Vagina (tissue), 2 donors: ENCODE measurements at places on chromosomes 4 and X. TPM values are rescaled to one million over a fixed set of nuclear protein-coding genes. Genes with fewer than 3 reads are reported as not detected.

DNA sequence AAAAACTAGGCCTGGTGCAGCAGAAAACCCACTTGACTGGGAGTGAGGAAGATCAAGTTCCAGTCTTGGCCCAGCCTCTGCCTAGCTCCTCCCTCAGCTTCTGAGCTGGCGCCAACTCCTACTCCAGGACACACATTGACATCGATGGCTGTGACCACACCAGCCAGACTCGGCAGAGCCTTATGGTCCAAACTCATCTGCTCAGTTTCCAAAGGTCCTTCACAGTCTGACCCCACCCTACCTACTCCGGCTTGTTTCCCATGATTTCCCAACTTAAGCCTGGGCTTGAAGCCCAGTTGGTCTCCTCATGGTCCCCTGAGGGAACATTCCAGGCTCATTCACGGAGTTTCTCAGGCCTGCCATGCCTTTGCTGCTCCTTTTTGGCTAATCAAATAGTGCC, 10.1 kb downstream of the ELF4 start:
- no peaks in the 10 kb centered on the region for H3K36me3 ChIP-seq
- H3K4me1 ChIP-seq = peaks cover 49% of the 10 kb centered on the region
- H3K27me3 ChIP-seq = no peaks in the 10 kb centered on the region
- no peak overlapping the region for H3K4me3 ChIP-seq

- no peak for DNase-seq
- no peak overlapping the region for H3K4me3 ChIP-seq
- H3K27ac ChIP-seq = no peak overlapping the region
These were observed 69.0 kb downstream of the STAG2 start for GRCh38 chrX:124030520-124030919.

- H3K27ac ChIP-seq = no peak overlapping the region
- DNase-seq = no peak
- H3K27me3 ChIP-seq = no peaks in the 10 kb centered on the region
- no peaks in the 10 kb centered on the region for H3K4me1 ChIP-seq
These were observed 51.8 kb upstream of the DUX4 start for GRCh38 chr4:190121759-190122158.

DNA sequence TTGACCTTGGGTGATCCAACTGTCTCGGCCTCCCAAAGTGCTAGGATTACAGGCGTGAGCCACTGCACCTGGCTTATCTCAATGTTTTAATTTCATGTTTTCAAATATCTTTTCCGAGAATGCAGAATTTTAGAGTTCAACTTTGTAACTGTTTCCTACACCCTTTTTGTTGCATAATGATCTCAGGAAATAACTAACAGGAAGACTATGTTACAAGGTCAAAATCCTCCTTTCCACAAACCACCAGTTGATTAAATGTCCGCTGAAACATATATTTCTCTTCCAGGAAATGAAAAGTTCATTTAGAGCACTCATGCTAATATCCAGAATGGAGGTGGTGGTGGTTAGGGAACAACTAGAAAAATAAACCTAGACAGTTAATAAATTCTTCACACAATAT, 377.8 kb downstream of the PPP4R3C start:
- H3K4me3 ChIP-seq = no peak overlapping the region
- H3K4me1 ChIP-seq = no peaks in the 10 kb centered on the region
- DNase-seq = no peak
- H3K36me3 ChIP-seq = no peaks in the 10 kb centered on the region

DNA sequence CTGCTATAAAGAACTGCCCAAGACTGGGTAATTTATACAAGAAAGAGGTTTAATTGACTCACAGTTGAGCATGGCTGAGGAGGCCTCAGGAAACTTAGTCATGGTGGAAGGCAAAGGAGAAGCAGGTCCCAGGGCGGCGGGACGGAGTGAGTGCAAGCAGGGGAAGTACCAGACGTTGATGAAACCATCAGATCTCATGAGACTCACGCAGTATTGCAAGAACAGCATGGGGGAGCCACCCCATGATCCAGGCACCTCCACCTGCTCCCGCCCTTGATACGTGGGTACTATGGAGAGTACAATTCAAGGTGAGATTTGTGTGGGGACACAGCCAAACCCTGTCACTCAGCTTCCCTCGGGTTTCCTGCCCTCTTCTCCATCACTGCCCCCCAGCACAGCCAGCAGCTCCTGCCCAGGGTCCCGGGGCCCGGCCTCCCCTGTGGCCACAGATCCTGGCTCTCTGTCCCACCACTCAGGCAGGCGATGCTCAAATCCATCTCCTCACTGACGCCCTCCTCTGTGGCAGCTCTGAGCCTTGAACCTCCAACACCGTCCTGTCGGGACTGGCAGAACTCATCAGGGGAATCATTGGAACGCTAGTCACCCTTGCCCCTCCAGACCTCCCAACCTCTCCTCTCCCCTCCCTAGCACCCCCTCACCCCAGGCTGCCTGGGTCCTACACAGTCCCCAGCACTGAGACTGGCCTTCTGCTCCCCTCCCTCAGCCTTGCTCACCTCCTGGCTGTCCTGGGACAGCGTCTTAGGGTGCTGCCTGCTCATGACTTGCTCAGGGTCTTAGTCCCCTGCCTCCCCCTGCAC, 37.6 kb downstream of the FGFRL1 start:
- no peak overlapping the region for H3K4me3 ChIP-seq
- no peaks in the 10 kb centered on the region for H3K27me3 ChIP-seq
- H3K4me1 ChIP-seq = peaks cover 21% of the 10 kb centered on the region
- H3K36me3 ChIP-seq = no peaks in the 10 kb centered on the region

DNA sequence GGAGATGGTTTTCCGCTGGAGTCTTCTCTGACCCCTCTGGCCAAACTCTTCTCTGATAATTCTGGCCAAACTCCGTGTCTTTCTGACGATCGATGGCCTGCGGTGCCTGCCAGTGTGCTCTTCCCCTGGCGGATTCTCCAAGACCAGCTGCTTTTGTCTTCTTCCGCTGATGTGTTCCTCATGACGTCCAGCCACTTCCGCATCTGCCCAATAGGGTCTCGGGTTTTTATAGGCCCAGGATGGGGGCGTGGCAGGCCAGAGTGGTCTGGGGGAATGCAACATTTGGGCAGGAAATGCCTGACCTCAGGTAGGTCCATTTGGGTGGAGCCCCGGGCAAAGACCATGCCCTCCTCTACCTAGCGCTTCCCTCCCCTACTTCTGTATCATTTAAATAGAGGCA, 1542.1 kb downstream of the STIM2 start:
- no peak overlapping the region for H3K4me3 ChIP-seq
- H3K27ac ChIP-seq = no peak overlapping the region
- H3K4me1 ChIP-seq = no peaks in the 10 kb centered on the region
- no peak for DNase-seq

- no peaks in the 10 kb centered on the region for H3K36me3 ChIP-seq
- no peak for DNase-seq
- no peak overlapping the region for H3K4me3 ChIP-seq
- no peaks in the 10 kb centered on the region for H3K27me3 ChIP-seq
These were observed 145.4 kb downstream of the PTTG2 start for GRCh38 chr4:38105475-38106220.

DNA sequence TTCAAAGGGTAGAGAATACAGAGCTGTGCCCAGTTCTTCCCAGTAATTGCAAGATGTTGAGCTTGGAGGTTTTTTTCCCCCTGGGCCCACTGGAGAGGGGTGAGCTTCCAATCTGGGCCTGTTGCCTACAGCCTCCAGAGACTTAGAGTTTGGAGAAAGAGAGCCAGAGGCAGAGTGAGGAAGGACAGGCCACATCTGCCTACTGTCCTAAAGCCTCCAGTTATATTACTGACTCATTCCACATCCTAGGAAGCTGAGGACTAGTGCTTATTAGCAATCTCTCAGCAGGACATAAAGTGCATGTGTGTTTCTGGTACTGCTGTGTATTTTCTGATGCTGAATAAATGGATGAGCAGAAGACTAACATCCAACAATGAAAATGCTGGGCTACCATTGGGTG, 181.0 kb upstream of the MAMLD1 start:
- no peaks in the 10 kb centered on the region for H3K36me3 ChIP-seq
- H3K4me1 ChIP-seq = no peaks in the 10 kb centered on the region
- no peaks in the 10 kb centered on the region for H3K27me3 ChIP-seq
- H3K27ac ChIP-seq = no peak overlapping the region
- no peak overlapping the region for H3K4me3 ChIP-seq

CFAP47 gene
- not detected for total RNA-seq

DNA sequence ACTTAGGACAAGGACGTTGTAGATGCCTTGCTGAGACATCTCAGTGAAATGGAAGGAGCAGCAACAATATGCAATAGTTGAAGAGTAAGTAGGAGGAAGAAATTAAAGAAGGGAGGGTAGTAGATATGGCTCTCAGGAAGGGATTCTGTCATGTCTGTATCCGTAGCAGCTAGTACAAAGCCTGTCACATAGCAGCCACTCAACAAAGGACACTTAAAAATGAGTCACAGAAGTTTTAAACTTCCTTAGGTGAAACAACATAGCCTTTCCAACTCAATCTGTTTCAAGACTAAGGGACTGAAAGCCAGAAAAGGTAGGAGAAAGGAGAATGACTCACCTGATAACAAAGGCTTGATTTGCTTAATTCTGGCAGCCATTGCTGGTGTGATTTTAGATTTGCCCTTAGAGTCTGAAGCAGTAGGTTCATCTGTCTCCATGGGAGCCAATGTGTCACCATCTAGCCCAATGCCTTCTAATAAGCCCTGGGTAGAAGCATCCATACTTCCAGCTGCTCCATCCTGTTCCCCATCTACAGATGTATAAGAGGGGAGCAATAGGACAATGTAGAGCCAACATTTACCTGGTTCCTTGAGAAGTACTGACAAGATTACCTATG, 86.6 kb downstream of the HUWE1 start:
- no peaks in the 10 kb centered on the region for H3K27me3 ChIP-seq
- peaks cover 4% of the 10 kb centered on the region for H3K4me1 ChIP-seq
- H3K36me3 ChIP-seq = peaks cover 32% of the 10 kb centered on the region
- no peak overlapping the region for H3K27ac ChIP-seq

GRCh38 chrX:31063114-31063513, 8.7 kb downstream of the FTHL17 start:
- H3K4me3 ChIP-seq = no peak overlapping the region
- H3K27me3 ChIP-seq = no peaks in the 10 kb centered on the region
- H3K4me1 ChIP-seq = no peaks in the 10 kb centered on the region
- H3K36me3 ChIP-seq = no peaks in the 10 kb centered on the region

RNF175 gene
- total RNA-seq = 2.2 TPM

GRCh38 chr4:4645743-4646142, 103.9 kb upstream of the STX18 start:
- no peaks in the 10 kb centered on the region for H3K27me3 ChIP-seq
- no peaks in the 10 kb centered on the region for H3K4me1 ChIP-seq
- no peak overlapping the region for H3K4me3 ChIP-seq
- DNase-seq = no peak
- no peaks in the 10 kb centered on the region for H3K36me3 ChIP-seq

GRCh38 chr4:137775701-137776100, 243.4 kb upstream of the PCDH18 start:
- H3K4me1 ChIP-seq = no peaks in the 10 kb centered on the region
- no peak overlapping the region for H3K27ac ChIP-seq
- H3K27me3 ChIP-seq = no peaks in the 10 kb centered on the region
- DNase-seq = no peak
- H3K4me3 ChIP-seq = no peak overlapping the region

C4orf50 gene
- 0.49 TPM for total RNA-seq

- no peak for DNase-seq
- no peak overlapping the region for H3K27ac ChIP-seq
- no peak overlapping the region for H3K4me3 ChIP-seq
These were observed 56.6 kb downstream of the BRCC3 start for GRCh38 chrX:155127940-155128339.

DNA sequence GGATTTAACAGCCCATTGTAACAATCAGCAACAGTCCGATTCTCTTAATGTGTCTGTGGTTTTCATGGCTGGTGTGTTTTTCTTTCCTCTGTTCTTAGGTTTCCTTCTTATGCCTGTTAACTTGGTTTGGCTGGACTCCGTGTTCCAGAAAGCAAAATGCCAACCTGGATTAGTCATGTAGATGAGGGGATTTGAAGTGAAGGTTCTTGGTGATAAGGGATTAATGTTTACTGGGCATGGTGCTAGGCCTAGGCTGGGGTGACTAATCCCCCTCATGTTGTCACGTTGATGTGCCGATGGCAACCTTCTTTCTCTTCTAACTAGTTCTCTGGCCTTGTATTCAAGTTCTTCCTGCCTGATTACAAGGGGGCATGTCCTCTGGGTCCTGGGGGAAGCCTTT, 85.9 kb downstream of the REPS2 start:
- no peak overlapping the region for H3K27ac ChIP-seq
- DNase-seq = no peak
- H3K27me3 ChIP-seq = no peaks in the 10 kb centered on the region

MAGEC3 gene
- total RNA-seq = not detected

- H3K4me3 ChIP-seq = no peak overlapping the region
- DNase-seq = no peak
- no peaks in the 10 kb centered on the region for H3K4me1 ChIP-seq
- H3K36me3 ChIP-seq = no peaks in the 10 kb centered on the region
- H3K27ac ChIP-seq = no peak overlapping the region
These were observed 16.0 kb downstream of the HTR2C start for GRCh38 chrX:114599911-114600310.

HTT gene
- 49.8 TPM for total RNA-seq

AKAP17A gene
- total RNA-seq = 49.8 TPM

DNA sequence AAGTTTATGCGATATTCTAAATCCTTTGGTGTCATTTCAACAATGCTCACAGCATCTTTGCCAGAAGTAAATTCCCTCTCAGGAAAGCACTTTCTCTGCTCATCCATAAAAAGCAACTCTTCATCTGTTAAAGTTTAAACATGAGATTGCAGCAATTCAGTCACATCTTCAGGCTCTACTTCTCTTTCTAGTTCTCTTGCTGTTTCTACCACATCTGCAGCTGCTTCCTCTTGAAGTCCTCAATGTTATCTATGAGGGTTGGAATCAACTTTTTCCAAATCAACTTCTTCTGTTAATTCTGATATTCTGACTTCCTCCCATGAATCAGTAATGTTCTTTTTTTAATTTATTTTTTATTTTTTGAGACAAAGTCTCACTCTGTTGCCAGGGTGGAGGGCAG, 100.9 kb downstream of the LCORL start:
- no peaks in the 10 kb centered on the region for H3K27me3 ChIP-seq
- no peaks in the 10 kb centered on the region for H3K36me3 ChIP-seq
- H3K27ac ChIP-seq = no peak overlapping the region

- H3K4me3 ChIP-seq = no peak overlapping the region
- no peaks in the 10 kb centered on the region for H3K27me3 ChIP-seq
- H3K4me1 ChIP-seq = no peaks in the 10 kb centered on the region
- H3K27ac ChIP-seq = no peak overlapping the region
- DNase-seq = no peak
These were observed 57.7 kb downstream of the SOX3 start for GRCh38 chrX:140447150-140447549.

GRCh38 chr4:5788144-5788543, 77.1 kb downstream of the EVC start:
- no peak for DNase-seq
- no peak overlapping the region for H3K4me3 ChIP-seq
- no peaks in the 10 kb centered on the region for H3K36me3 ChIP-seq
- no peak overlapping the region for H3K27ac ChIP-seq
- no peaks in the 10 kb centered on the region for H3K27me3 ChIP-seq

GRIPAP1 gene
- total RNA-seq = 27.5 TPM

SASH3 gene
- 14.0 TPM for total RNA-seq
